ENCODE measurements at places on chromosomes 11 and 22.

DNA sequence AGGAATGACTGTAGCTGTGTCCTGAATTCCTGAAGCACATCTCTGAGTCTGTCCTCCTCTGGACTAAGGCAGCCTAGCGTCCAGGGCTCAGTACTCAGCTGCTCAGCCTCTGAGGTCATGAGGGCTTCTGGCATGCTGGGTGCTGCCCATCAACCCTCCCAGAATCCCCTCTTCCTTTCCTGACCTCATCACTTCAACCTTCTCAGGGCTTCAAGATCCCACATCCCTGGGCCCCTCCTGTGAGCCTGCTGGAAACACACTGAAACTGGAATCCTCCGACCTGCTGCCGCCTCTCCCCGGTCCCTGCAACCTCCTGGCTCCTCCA is 803 bp downstream of the KRTAP5-8 start:
- DNase-seq, result no peak
- no peaks in the 10 kb centered on the region for H3K27me3 ChIP-seq
- H3K27ac ChIP-seq, result no peak overlapping the region
- no peaks in the 10 kb centered on the region for H3K36me3 ChIP-seq
- H3K4me3 ChIP-seq, result no peak overlapping the region

GRCh38 chr11:4393209-4393857 is at the start of gene TRIM21:
Gene TRIM21 (minus strand): TSS chr11:4393702. CDS start chr11:4390409, 3,293 bp downstream.
- peak; percentile 89 for DNase-seq
- H3K27ac ChIP-seq, result peak within 1 kb of the TSS; percentile 54
- peaks cover 13% of the 10 kb centered on the region for H3K4me1 ChIP-seq
- peak within 1 kb of the TSS; percentile 87 for H3K4me3 ChIP-seq

DNA sequence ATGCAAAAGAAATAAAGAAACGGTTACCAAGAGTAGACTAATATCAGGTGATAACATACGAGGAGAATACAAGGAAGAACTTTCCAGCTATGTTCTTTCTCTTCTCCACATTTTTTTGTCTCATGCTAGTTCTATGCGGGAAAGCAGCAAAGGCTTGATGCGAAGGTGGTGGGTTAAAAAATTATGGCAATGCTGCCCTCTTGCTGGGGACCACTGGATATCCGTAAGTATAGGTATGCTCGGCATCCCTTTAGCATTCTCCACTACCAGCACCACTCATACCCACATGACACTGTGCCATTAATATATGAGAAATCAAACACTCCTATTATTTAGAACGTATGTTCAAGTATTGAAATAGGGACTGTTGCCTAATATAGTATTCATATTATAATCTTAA is 776.4 kb downstream of the LRRC4C start:
- no peaks in the 10 kb centered on the region for H3K36me3 ChIP-seq
- no peaks in the 10 kb centered on the region for H3K27me3 ChIP-seq
- no peak overlapping the region for H3K4me3 ChIP-seq
- no peak for DNase-seq

DNA sequence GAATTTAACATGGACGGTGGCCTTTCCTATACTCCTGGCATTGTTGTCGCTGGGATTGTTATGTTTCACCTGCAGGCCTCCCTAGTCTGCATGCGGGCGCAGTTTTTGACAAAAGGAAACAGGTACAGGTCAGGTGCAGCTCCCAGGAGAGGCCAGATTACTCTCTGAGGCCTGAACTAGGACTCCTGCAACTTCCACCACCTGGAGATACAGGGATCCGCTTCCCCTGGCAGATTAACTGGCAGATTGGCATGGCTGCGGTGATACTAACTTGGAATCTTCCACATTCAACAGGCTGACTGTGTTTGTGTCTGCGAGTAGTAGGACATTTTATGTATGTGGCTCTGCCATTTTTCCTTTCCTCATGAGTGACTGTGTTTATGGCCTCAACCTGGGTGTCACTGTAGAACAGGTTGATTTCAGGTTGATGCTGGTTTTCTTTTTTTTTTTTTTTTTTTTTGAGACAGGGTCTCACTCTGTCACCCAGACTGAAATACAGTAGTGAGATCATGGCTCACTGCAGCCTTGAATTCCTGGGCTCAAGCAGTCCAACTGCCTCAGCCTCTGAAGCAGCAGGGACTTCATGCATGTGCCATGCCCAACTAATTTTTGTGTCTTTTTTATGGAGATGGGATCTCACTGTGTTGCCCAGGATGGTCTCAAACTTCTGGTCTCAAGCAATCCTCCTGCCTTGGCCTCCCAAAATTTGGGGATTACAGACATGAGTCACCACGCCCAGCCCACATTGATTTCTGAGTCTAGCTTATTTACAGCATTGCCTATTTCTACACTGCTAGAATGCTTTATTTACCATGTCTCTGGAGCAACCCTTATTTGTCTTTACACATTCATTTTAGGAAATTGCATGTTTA is 1.7 kb upstream of the USP28 start:
- no peaks in the 10 kb centered on the region for H3K36me3 ChIP-seq
- no peak for DNase-seq
- H3K4me1 ChIP-seq, result peaks cover 19% of the 10 kb centered on the region
- H3K27me3 ChIP-seq, result no peaks in the 10 kb centered on the region
- no peak overlapping the region for H3K4me3 ChIP-seq

GRCh38 chr11:96607864-96608558 is 218.2 kb downstream of the JRKL start:
- no peaks in the 10 kb centered on the region for H3K4me1 ChIP-seq
- no peak for DNase-seq
- no peaks in the 10 kb centered on the region for H3K36me3 ChIP-seq
- no peaks in the 10 kb centered on the region for H3K27me3 ChIP-seq
- no peak overlapping the region for H3K4me3 ChIP-seq

GRCh38 chr11:33475993-33476392 is 218.8 kb downstream of the HIPK3 start:
- H3K36me3 ChIP-seq, result no peaks in the 10 kb centered on the region
- no peak overlapping the region for H3K27ac ChIP-seq
- H3K27me3 ChIP-seq, result peaks cover 12% of the 10 kb centered on the region
- no peaks in the 10 kb centered on the region for H3K4me1 ChIP-seq
- H3K4me3 ChIP-seq, result no peak overlapping the region

DNA sequence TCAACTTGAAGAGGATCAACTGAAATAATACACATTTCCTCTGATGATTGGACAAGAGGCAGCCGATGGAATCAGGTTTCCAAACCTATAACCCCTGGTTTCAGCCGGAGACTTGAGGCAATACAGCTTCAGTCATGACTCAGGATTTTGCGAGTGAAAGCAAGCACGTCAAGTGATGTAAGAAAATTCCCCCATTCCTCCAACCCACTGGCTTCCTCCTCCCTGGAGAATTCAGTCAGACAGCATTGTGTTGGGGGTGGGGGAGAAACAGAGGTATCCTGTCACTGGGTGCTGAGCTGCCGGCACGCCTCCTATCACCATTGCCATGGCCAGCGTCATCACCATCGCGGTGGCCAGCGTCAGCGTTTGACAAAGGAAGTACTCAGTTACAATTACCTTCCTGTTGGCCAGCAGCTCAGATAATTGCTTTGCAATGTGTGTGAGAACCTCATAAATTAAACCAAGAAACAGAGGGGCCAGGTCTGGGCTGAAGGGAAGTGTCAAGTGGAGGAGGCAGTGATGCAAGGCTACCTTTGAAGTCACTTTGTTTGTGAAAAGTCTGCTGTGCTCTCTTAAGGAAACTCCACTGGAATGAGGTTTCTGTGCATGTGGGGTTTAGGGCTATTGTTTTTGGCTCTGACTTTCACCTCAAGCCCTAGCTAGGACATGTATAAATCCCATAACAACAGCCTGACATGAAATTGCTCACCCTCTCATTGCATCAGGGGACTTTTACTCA is 50.2 kb downstream of the LIF start:
- H3K27me3 ChIP-seq, result no peaks in the 10 kb centered on the region
- no peak overlapping the region for H3K27ac ChIP-seq
- DNase-seq, result peak; percentile 44
- H3K36me3 ChIP-seq, result no peaks in the 10 kb centered on the region
- peaks cover 32% of the 10 kb centered on the region for H3K4me1 ChIP-seq

DNA sequence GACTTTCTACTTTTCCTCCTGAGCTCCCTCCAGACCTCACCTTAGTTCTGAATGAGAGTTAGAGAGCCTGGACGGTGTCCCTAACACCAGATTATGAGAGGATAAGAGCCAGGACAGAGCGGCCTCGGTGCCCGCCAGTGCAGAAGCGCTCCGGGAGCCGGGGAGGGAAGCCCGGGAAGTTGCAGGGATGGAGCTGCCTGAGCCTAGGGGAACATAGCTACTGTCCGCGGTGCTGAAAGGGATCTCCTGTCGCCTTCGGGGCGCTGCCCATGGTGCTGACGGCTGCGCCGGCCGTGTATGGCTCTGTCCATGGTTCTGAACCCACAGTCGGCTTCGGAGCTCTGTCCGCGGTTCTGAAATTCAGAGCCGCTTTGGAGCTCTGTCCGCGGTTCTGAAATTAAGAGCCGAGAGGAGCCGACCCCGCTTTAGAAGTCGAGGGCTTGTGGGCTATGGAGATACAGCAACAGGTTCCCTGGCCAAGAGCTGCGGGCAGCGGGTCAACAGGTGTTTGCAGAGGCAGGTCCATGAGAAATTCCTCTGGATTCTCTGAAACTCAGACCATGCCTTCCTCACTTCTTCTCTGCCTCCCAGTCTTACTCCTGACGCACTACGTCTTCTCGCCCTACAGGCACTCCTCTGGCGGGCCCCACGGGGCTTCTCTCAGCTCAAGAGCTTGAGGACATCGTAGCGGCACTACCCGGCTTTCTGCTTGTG is 814 bp downstream of the NPAS4 start:
- no peaks in the 10 kb centered on the region for H3K36me3 ChIP-seq
- DNase-seq, result peak; percentile 84
- no peak overlapping the region for H3K27ac ChIP-seq
- no peak overlapping the region for H3K4me3 ChIP-seq
- H3K27me3 ChIP-seq, result peaks cover 37% of the 10 kb centered on the region

GRCh38 chr11:46912526-46913150 is 5.7 kb downstream of the LRP4 start:
- no peak overlapping the region for H3K4me3 ChIP-seq
- DNase-seq, result no peak

- H3K27ac ChIP-seq, result no peak overlapping the region
- H3K36me3 ChIP-seq, result no peaks in the 10 kb centered on the region
- DNase-seq, result no peak
- H3K27me3 ChIP-seq, result no peaks in the 10 kb centered on the region
- no peak overlapping the region for H3K4me3 ChIP-seq
Measured at GRCh38 chr11:109808569-109808968, 284.6 kb upstream of the ZC3H12C start.

- H3K27ac ChIP-seq, result no peak overlapping the region
- H3K27me3 ChIP-seq, result peaks cover 6% of the 10 kb centered on the region
- DNase-seq, result no peak
- no peaks in the 10 kb centered on the region for H3K4me1 ChIP-seq
Measured at GRCh38 chr22:27792452-27793161, 8.9 kb downstream of the MN1 start.

GRCh38 chr11:111101881-111102280 is 143.6 kb upstream of the POU2AF2 start:
- no peak overlapping the region for H3K4me3 ChIP-seq
- no peaks in the 10 kb centered on the region for H3K27me3 ChIP-seq
- H3K36me3 ChIP-seq, result no peaks in the 10 kb centered on the region
- no peaks in the 10 kb centered on the region for H3K4me1 ChIP-seq

GRCh38 chr22:35812600-35812999 is 94.9 kb downstream of the APOL5 start:
- H3K36me3 ChIP-seq, result no peaks in the 10 kb centered on the region
- no peak for DNase-seq
- H3K4me3 ChIP-seq, result no peak overlapping the region
- H3K4me1 ChIP-seq, result no peaks in the 10 kb centered on the region

DNA sequence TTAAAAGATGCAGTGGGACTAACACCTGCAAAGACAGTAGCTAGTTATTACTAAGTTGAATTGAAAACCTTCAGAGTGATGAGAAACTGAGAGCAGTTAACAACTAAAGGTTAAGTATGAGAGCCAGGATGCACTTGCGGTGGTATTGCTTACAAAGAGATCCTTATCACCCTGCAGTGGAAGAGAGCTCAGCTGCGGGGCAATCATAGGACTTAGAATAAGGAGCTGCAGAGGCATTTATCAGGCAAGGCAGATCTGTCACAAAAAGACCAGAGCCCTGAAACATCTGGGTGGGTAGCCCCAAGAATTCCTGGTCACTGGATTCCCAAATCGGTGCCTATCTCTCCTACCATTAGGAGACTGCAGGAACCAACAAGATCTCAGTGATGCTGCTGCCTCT is 34.3 kb upstream of the CFAP300 start:
- H3K4me3 ChIP-seq, result no peak overlapping the region
- DNase-seq, result no peak
- H3K36me3 ChIP-seq, result no peaks in the 10 kb centered on the region
- H3K27me3 ChIP-seq, result peaks cover 4% of the 10 kb centered on the region
- H3K4me1 ChIP-seq, result no peaks in the 10 kb centered on the region

DNA sequence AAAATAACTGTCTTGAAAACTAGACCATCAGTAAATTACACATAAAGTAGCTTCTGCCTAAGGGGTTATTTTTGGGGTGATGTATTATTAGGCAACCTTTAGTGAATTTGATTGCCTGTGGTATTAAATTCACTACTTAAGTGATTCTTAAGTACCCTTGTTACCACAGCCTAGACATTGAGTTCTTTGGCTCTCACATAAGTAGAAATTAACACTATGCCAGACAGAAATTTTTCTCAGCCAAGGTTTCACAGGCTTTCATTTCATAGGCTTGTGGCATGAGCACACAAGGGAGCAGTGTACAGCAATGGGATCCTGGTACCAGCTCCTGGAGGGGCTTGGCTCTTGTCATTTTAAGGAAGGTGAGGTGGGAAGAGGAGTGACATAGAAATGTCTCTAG is 218.5 kb downstream of the AASDHPPT start:
- no peak overlapping the region for H3K4me3 ChIP-seq
- DNase-seq, result no peak
- H3K36me3 ChIP-seq, result no peaks in the 10 kb centered on the region
- no peaks in the 10 kb centered on the region for H3K27me3 ChIP-seq
- no peak overlapping the region for H3K27ac ChIP-seq

- H3K27ac ChIP-seq, result no peak overlapping the region
- H3K4me1 ChIP-seq, result no peaks in the 10 kb centered on the region
- no peak overlapping the region for H3K4me3 ChIP-seq
- no peaks in the 10 kb centered on the region for H3K27me3 ChIP-seq
Measured at GRCh38 chr22:28910569-28911303, 27.4 kb downstream of the ZNRF3 start.

- H3K4me1 ChIP-seq, result peaks cover 16% of the 10 kb centered on the region
- DNase-seq, result no peak
- H3K27me3 ChIP-seq, result peaks cover 36% of the 10 kb centered on the region
- no peak within 1 kb of the TSS for H3K27ac ChIP-seq
Measured at GRCh38 chr11:68684385-68685356, at the start of gene GAL. Gene GAL (plus strand): TSS chr11:68684544. CDS start chr11:68684924, 380 bp downstream.

DNA sequence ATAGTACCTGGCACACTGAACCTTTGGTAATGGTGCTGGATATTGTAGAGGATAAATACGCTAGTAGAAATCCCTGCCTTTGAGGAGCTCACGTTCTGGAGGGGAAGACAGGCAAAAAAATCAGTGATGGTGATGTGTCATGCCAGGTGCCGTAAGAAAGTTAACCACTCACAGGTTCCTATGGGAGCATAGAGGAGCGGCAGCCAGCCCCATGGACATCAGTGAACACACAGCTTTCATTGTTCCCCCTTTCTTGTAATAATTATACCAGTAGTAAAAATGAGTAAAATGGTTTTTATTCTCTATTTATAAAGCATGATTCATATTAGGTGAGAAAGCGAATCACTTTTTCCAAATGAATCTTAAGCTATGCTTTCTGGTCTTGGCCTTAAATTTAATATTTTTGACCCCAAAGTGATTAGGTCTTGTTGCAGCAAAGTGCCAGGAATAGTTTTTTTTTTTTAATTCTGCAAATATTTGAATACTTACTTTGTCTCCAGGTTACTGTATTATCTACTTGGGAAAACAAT is 57.9 kb downstream of the UVRAG start:
- no peak overlapping the region for H3K4me3 ChIP-seq
- H3K36me3 ChIP-seq, result no peaks in the 10 kb centered on the region
- H3K27ac ChIP-seq, result no peak overlapping the region

- no peak overlapping the region for H3K4me3 ChIP-seq
- H3K4me1 ChIP-seq, result no peaks in the 10 kb centered on the region
- no peaks in the 10 kb centered on the region for H3K36me3 ChIP-seq
Measured at GRCh38 chr22:26038365-26038764, 130.9 kb upstream of the SEZ6L start.

Data from CD4-positive, alpha-beta T cell (primary cell).